Muscle of leg (tissue), 16 donors: ENCODE measurements at places on chromosomes 1 and 21. TPM values are rescaled to one million over a fixed set of nuclear protein-coding genes. Genes with fewer than 3 reads are reported as not detected.

DNA sequence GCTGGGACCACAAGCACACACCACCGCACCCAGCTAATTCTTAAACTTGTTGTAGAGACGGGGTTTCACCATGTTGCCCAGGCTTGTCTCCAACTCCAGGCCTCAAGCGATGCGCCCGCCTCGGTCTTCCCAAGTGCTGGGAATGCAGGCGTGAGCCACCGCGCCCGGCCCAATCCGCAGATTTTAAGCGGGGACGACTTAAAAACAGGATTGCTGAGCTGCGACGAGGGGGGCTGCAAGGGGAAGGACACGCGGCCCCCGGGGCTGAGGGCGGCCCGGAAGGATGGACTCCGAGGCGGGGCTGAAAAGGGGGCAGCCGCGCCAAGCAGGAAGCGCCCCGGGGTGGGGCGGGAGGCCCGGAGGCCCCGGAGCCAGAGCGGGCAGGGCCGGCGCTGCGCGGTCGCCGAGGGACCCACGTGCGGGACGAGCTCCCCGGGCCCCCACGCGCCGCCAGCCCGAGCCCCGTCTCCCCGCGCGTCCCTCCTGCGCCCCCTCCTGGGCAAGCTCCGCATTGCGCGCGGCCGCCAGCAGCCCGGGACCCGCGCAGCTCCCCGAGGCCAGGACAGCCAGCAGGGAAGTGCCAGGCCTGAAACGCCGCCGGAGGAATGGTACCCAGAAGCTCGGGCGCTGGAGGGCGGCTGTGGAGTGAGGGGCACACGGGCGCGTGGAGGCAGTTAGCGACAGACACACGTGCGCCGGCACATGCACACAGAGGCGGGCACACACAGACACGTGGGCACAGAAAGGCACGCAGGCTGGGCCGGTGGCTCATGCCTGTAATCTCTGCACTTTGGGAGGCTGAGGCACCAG lies 5.5 kb upstream of the PRKCZ start:
- DNase-seq = peak; percentile 75

DNA sequence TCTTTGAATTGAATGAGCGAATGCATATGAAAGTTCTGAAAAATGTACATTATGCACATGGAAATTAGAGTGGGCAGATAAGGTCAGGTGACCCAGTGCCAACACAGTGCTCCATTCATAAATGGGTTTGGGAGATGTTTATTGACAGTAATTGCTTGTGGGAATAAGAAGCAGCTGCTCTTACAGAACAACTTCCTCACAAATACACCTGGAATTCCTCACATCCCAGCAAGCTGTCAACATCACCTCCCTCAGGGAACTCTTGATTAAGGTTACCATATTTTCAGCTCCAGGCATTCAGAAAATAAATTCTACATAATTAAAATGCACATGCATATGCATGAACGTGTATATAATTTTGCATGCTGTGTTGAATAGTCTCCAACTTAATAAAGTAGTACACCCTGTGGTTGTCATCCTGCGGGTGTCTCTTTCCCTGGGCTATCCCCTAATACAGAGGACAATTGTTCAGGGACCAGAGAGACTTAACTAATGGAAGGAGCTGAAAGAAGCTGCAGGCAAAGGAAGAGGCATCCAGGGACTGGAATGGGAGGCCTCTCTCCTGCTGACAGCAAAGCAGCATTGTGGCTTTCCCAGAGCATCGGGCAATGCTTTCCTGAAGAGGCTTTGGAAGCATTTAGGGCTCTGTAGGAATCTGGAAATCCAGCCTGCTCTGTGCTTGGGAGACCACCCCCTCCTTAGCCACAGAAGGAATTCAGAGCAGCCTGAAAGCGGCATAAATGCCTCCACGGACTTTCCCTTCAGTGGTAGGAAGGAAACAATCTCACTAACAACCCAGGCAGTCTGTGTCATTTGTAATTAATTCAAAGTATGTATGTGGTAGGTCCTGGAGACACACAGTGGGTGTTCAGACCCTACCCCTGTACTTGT lies 55.2 kb upstream of the GNG12 start:
- peak; percentile 11 for DNase-seq

GRCh38 chr1:40267767-40268187 lies 9.7 kb downstream of the ZMPSTE24 start:
- DNase-seq = peak; percentile 7

The MARK1 gene
- total RNA-seq = 6.8 TPM

DNA sequence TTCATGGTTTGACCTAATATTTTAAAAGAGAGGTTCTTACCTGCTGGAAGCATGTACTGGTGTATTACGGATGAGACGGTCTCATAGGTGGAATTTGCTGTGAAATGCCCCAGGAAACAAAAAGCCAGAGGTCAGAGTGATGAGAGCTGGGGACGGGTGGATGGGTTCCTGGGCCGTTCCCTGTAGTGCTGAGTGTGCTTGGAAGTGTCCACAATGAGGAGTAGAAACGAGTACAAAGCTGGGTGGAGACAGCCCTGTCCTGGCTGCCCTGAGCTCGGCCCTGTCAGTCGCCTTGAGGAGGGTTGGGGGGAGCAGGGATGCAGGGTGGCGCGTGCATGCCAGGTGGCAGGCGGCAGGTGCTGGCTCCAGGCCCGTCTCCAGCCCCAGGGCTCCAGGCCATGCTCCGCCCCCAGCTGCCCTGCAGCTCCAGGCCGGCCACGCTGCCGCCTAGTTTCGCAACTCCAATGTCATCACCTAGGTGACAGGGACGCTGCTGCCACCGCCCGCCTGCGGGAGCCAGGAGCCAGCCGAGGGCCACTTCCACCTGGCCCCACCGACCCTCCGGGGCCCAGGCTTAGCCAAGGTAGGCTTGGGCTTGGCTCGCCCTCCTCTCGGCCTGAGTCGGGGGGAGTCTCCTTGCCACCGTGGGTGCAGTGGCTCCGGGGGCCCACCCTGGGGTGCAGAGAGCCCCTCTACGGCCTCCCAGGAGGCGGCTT lies 16.4 kb downstream of the TP73 start:
- peak; percentile 66 for DNase-seq

The ADGRL4 gene
- 14.0 TPM for total RNA-seq

- DNase-seq = no peak
These were observed 288.3 kb downstream of the PTPRC start for GRCh38 chr1:198927129-198927528.

The ADORA1 gene
- 2.0 TPM for total RNA-seq

- DNase-seq = no peak
These were observed 124.3 kb downstream of the RERE start for GRCh38 chr1:8693107-8693506.

GRCh38 chr1:43463479-43463878 lies 9.7 kb upstream of the HYI start:
- no peak for DNase-seq

GRCh38 chr1:169465281-169465680 lies 20.5 kb downstream of the SLC19A2 start:
- DNase-seq = no peak

GRCh38 chr1:175089136-175089718 lies 21.6 kb downstream of the TNN start:
- DNase-seq = peak; percentile 52

The RNU1-2 gene
- total RNA-seq = 2,384 TPM

The IQGAP3 gene
- 5.3 TPM for total RNA-seq

The BRDT gene
- total RNA-seq = not detected
